ENCODE measurements at places on chromosomes 7 and 10. TPM values are rescaled to one million over a fixed set of nuclear protein-coding genes. Genes with fewer than 3 reads are reported as not detected.

- H3K4me1 ChIP-seq = no peaks in the 10 kb centered on the region
- H3K4me3 ChIP-seq = no peak overlapping the region
- peaks cover 13% of the 10 kb centered on the region for H3K27me3 ChIP-seq
- H3K36me3 ChIP-seq = no peaks in the 10 kb centered on the region
Observed at GRCh38 chr10:133087045-133087678, 562 bp upstream of the ADGRA1 start.

Gene NKX1-2
- not detected for total RNA-seq

- H3K4me1 ChIP-seq = no peaks in the 10 kb centered on the region
- H3K4me3 ChIP-seq = no peak overlapping the region
- no peak overlapping the region for H3K27ac ChIP-seq
Observed at GRCh38 chr10:86066696-86067095, 299.9 kb downstream of the GRID1 start.

DNA sequence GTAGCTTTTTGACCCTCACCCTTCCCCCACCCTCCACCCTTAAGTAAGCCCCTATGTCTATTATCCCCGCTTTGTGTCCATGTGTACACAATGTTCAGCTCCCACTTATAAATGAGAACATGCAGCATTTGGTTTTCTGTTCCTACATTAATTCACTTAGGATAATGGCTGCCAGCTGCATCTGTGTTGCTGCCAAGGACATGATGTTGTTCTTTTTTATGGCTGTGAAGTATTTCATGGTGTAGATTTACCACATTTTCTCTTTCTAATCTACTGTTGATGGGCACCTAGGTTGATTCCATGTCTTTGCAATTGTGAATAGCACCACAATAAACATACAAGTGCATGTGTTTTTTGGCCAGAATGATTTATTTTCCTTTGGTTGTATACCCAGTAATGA lies 232.2 kb downstream of the CACNA2D1 start:
- no peaks in the 10 kb centered on the region for H3K36me3 ChIP-seq
- no peaks in the 10 kb centered on the region for H3K4me1 ChIP-seq
- no peaks in the 10 kb centered on the region for H3K27me3 ChIP-seq
- no peak overlapping the region for H3K4me3 ChIP-seq

Gene ZNF425
- 1.2 TPM for total RNA-seq

DNA sequence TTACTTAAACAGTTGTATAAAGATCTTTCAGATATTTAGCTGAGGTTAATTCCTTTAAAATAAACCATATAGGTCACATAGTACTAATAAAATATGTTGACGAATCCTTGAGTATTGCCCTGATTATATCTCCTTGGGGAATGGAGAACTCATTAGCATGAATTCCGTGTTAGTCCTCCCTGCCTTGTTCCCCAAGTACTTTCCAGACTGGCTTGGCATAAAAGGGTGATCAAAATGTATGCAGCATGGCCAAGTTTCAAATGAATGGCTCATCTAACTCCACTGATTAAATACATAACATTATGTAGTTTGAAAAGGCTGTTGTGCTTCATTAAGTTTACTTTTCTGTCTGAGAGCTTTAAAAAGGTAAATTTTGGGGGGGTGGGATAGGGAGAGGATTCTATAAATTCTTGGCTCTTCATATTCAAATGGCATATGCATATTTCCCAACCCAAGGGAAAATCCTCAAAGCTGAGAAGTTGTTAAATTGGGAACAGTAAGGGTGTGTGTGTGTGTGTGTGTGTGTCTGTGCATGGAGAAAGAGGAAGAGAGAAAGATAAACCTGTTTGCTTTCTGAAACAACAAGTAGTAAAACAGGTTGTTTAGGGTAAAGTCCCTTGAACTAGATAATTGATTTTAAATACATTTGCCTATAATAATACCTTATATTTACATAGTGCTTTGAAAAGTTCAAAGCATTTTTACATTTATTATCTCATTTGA lies 4.8 kb upstream of the ADD3 start:
- H3K27me3 ChIP-seq = peaks cover 4% of the 10 kb centered on the region
- no peaks in the 10 kb centered on the region for H3K36me3 ChIP-seq
- DNase-seq = no peak
- H3K4me1 ChIP-seq = peaks cover 15% of the 10 kb centered on the region
- peak overlapping the region; percentile 19 for H3K27ac ChIP-seq

DNA sequence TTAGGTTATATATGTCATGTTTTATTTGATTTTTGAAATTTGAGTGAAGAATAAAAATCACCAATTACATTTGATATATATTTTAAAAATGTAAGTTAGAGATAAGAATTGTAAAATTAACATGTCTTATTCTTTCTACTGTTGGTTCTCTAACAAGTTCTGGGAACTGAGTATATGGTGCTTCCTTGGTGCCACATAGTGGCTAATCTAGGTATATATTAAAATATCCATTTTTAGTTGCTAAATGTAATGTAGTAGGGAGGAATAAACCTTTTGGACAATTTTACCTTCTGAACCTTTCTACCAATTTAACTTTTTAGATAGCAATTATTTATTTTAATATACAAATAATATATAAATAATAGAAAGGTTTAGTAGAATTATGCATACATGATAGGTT lies 17.5 kb downstream of the CFAP69 start:
- H3K27ac ChIP-seq = no peak overlapping the region
- H3K27me3 ChIP-seq = peaks cover 11% of the 10 kb centered on the region
- no peaks in the 10 kb centered on the region for H3K36me3 ChIP-seq
- no peak overlapping the region for H3K4me3 ChIP-seq
- no peak for DNase-seq

DNA sequence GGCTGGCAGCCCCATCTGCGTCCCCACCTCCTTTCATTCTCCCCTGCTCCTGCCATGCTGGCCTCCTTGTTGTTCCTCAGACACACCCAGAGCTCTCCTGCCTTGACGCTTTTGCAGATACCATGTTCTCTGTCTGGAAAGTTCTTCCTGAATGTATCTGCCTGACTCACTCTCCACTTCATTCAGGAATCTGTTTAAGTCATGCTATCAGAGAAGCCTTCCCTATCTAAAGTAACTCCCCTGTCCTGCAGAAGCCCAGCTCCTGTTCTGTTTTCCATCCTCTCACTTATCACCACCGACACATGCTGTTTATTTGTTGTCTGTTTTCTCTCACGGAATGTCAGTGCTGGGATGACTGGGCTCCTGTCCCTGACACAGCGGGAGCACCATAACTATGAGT lies 82.0 kb downstream of the AFAP1L2 start:
- H3K4me1 ChIP-seq = no peaks in the 10 kb centered on the region
- no peak for DNase-seq
- H3K27me3 ChIP-seq = peaks cover 2% of the 10 kb centered on the region

- H3K27me3 ChIP-seq = peaks cover 2% of the 10 kb centered on the region
- H3K27ac ChIP-seq = no peak overlapping the region
- H3K4me1 ChIP-seq = no peaks in the 10 kb centered on the region
- H3K36me3 ChIP-seq = no peaks in the 10 kb centered on the region
- DNase-seq = no peak
- H3K4me3 ChIP-seq = no peak overlapping the region
Observed at GRCh38 chr10:47019155-47020145, 108.2 kb downstream of the PTPN20 start.

GRCh38 chr10:73650537-73651331 lies 5.1 kb downstream of the SYNPO2L start:
- no peaks in the 10 kb centered on the region for H3K4me1 ChIP-seq
- no peaks in the 10 kb centered on the region for H3K36me3 ChIP-seq
- DNase-seq = no peak
- no peak overlapping the region for H3K27ac ChIP-seq
- H3K27me3 ChIP-seq = peaks cover 7% of the 10 kb centered on the region

DNA sequence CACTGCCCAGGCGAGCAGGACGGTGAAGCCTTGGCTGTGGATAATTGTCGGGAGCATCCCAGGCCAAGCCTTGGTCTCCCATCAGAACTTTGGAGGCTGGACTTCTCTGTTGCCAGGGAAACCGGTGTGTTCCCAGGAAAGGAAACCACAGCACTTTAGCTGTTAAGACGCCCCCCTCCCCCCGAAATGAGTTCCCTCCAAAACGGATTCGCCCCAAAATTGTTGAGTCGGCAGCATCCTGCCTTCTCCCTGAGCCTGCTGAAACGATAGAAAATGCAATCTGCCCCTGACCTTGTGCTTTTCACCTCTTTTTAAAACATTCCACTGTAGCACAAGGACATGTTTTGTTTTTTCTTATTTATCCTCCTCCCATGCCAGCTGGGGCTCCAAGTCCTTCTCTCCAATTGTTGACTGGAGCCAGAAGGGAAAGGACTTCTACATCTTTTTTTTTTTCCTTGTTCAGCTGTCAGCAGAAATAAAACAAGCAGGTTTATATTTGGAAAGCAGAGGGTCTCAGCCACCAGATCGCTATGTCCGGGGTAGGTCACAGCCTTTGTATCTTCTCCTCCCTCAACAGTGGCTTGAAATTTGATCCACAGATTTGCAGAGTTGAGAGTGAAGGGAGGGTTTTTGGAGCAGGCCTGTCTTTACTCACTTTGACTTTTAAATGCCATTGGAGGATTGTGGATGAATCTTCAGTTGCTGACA lies 116.5 kb downstream of the ZMIZ1 start:
- peaks cover 3% of the 10 kb centered on the region for H3K27me3 ChIP-seq
- DNase-seq = no peak
- no peak overlapping the region for H3K27ac ChIP-seq
- H3K4me3 ChIP-seq = no peak overlapping the region
- no peaks in the 10 kb centered on the region for H3K4me1 ChIP-seq

Gene DENND2A
- not detected for total RNA-seq

GRCh38 chr7:64868499-64868898 lies 34.6 kb upstream of the ZNF273 start:
- no peak overlapping the region for H3K27ac ChIP-seq
- H3K36me3 ChIP-seq = peaks cover 2% of the 10 kb centered on the region
- H3K27me3 ChIP-seq = no peaks in the 10 kb centered on the region
- H3K4me3 ChIP-seq = no peak overlapping the region

DNA sequence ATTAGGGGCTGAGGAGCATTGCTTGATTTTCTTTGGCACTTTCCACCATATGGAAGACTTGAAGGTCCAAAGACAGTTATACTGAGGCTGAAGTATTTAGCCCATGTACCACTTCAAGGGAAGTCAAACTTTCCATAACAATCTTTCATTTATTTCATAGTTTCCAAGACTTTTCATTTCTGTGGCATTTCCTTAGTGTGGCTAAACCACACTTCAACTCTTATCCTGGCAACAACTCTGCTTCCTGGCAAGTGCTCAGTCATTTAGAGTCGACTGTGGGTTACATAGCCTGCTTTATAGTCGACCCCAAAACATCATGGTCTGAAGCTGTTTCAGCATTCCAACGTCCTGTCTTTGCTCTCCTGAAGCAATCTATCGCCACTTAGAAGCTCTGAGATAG lies 343.0 kb upstream of the SEMA3D start:
- no peak overlapping the region for H3K27ac ChIP-seq
- no peak for DNase-seq
- no peaks in the 10 kb centered on the region for H3K4me1 ChIP-seq
- no peak overlapping the region for H3K4me3 ChIP-seq

- no peak overlapping the region for H3K4me3 ChIP-seq
- H3K4me1 ChIP-seq = no peaks in the 10 kb centered on the region
- H3K36me3 ChIP-seq = no peaks in the 10 kb centered on the region
- no peak for DNase-seq
Observed at GRCh38 chr10:89120931-89121763, 86.0 kb downstream of the CH25H start.

Gene ECHDC3
- total RNA-seq = 0.15 TPM

DNA sequence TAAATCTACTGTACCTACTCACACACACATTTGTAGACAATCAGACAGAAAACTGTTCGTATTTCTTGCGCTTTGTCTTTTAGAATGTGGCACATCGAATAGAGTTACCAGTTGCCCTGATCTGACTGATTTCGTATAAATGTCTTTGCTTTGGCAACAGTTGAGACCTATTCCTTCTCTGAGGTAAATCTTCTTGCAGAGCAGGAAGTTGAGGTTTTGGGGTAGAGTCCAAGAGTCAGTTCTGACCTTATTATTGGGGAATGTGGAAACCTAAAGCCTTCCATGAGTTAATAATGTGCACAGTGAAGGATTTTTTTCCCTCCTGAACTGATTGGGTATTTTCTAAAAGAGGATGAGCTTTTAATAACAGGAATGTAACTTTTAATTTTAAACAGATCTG lies 135.3 kb downstream of the KIAA1217 start:
- H3K27ac ChIP-seq = no peak overlapping the region
- no peak overlapping the region for H3K4me3 ChIP-seq
- H3K4me1 ChIP-seq = no peaks in the 10 kb centered on the region
- H3K27me3 ChIP-seq = peaks cover 10% of the 10 kb centered on the region
- DNase-seq = no peak
- H3K36me3 ChIP-seq = no peaks in the 10 kb centered on the region

Gene STEAP4
- total RNA-seq = 1.1 TPM

Gene PRRT4
- 0.21 TPM for total RNA-seq

- H3K36me3 ChIP-seq = no peaks in the 10 kb centered on the region
- no peak overlapping the region for H3K27ac ChIP-seq
- no peak overlapping the region for H3K4me3 ChIP-seq
- peaks cover 2% of the 10 kb centered on the region for H3K27me3 ChIP-seq
- H3K4me1 ChIP-seq = peaks cover 4% of the 10 kb centered on the region
Observed at GRCh38 chr7:11330208-11330607, 356.5 kb downstream of the PHF14 start.

- no peaks in the 10 kb centered on the region for H3K4me1 ChIP-seq
- H3K4me3 ChIP-seq = no peak overlapping the region
- H3K36me3 ChIP-seq = no peaks in the 10 kb centered on the region
Observed at GRCh38 chr7:24510759-24511158, 62.5 kb upstream of the PALS2 start.

DNA sequence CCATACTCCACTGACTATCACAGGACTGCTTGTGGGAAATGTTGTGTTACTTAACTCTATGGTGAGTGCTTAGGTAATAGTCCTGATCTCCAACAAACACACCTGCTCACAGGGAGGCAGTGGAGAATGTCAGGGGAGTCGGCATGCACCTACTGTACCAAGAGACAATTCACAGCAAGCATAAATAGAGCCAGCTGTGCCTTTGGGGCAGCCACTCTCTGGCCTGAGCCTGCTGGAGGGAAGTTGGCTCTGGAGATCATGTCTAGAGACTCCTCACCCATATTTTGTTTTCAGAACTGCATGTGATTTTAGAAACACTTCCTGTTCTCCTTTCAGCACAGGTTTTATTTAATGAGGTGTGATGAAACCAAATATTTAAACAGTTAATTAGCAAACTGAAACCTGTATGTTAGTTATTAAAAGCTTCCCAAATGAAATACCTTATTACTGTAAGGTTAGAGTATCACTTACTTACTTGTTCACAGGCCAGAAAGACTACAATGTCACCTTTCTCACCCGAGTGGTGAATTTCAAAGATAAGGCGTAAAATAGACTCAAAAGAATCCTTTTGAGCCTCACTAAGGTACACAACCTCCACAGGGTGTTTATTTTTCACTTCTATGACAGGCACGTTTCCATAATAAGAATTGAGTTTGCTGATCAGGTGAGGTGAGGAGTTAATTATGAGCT lies 21.8 kb downstream of the DHX32 start:
- H3K27me3 ChIP-seq = no peaks in the 10 kb centered on the region
- DNase-seq = no peak
- no peaks in the 10 kb centered on the region for H3K4me1 ChIP-seq
- no peak overlapping the region for H3K27ac ChIP-seq
- peaks cover 2% of the 10 kb centered on the region for H3K36me3 ChIP-seq
- H3K4me3 ChIP-seq = no peak overlapping the region
